Type B pancreatic cell (in vitro differentiated cells): ENCODE measurements at places on chromosomes 3 and 15.

DNA sequence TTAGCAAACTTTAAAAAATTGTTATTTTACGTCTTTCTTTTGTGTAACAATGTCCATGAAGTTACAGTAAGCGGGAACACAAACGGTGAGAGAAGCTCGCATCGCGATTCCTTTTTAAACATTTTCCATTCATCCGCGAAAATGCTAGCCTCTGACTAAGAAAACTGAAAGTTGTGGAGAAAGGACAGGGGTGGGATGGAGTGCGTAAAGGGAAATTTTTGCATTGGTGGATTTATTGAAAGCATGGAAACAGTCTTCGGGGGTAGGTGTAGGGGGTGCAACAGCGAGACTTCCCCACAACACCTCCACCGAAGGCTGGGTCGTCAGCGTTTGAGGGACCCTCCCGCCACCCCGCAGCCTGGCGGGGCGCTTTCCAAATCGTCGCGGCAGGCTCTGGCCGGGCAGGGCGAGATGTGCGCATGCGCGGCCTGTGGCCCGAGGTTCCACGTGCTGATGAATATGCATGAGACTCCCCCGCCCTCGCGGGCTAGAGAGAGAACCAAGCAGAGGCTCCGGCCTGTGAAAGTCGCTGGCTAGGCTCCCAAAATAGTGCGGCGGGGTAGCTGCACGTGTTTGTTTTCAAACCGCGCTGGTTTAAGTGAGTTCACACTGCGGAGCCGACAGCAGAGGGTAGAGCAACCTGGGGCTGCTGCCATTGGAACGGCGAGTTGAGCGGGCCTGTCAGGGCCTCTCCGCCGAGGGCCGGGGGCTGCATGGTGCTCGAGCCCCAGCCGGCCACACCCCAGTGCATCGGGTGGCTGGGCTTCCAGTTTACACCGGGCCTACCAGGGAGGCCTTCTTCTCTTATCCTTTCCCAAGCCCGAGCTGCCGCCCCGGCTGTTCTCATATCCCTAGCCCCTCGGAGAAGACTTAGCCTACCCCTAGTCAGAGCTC lies 9.9 kb downstream of the ZIC1 start:
- peak; percentile 90 for DNase-seq

- DNase-seq: no peak
These were observed 64.6 kb downstream of the CYP11A1 start for GRCh38 chr15:74302821-74303359.

DNA sequence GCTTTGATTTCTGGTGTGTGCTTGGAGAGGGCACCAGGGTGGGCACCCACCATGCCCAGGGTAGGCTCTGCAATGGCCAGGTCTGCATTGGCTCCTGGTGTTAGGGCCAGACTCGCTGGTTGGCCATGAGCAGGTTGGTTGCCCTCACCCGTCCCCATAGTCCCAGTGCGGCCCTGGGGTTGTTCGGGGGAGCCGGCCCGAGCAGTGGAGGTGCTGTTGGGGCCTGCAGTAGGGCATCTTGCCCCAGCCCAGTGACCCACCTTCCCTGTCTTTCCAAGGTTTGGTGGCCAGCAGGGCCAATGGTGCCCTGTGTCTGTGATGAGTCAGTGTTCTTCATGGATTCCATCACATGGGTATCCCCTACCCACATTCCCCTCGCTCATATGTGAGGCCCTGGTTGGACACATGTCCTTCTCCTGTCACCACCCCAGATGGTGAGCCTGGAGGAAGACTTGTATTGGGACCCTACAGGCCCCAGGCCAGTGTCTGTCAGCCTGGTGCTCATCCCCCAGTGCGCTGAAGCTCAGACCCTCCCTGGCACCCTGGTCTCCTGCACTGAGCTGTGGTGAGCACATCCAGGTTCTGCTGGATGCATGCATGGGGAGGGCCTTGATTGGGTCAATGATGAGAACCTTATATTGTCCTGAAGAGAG lies 190.1 kb downstream of the UBE3A start:
- peak; percentile 58 for DNase-seq

GRCh38 chr3:105656651-105657504 lies 211.9 kb downstream of the CBLB start:
- DNase-seq: no peak

- no peak for DNase-seq
These were observed 36.2 kb downstream of the LEKR1 start for GRCh38 chr3:156862338-156862737.

DNA sequence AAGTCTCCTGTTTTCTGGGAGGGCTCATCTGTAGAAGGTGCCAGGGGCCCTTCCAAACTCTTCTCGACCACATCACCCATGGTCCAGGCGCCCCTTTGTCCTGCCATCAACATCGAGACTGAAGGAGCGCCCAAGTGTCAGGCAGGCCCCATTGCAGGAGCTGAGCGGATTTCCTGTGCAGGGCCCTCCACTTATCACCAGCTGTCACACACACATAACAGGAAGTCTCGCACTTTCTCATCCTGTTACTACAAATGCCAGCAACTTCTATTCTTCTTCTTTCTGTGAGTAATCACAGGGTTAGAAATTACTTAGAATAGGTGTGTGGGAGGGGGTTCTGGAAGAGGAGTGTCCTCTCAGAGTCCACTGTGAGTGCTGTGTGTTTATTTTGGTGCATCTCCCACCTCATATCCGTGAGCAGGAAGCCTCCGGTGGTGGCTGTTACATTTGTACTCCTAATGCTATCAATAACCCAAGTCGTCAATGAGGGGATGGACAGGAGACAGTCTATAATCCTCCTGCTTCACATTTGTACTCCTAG lies at the start of gene KLHL6:
Gene KLHL6, minus strand, starts transcription at position 166 of the 541 bp plus-strand sequence. Its CDS starts 53 bp downstream, at position 113.
- DNase-seq: no peak

DNA sequence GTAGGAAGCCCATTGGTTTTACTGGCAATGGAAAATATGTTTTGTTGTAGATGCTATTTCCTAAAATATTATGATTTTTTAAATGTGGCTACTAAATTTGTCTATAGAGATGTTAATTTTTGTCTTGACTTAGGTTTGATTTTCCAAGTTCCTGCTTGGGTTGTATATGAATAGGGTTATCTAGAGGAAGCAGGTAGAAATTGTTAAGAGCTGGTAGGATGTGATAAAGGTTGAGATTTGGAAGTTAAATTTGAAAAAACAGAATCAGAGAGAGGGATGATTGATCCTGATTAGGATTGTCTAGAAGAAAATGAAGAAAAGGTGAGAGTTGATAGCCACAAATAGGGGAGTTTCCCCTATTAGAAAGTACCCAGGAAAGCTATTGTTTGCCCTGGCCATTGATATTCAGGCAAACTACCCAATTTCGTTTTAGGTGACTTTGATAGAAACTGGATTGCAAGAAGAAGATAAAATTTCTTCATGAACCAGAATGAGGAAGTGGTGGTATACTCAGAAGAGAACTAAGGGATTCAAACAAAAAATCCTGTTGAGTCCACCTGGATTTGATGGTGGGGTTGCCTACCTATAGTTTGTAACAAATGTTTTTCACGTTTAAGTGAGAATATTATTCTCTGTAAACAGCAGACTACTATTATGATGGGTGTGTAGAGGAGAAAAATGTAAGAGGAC lies 91.2 kb upstream of the PHLDB2 start:
- DNase-seq: no peak

DNA sequence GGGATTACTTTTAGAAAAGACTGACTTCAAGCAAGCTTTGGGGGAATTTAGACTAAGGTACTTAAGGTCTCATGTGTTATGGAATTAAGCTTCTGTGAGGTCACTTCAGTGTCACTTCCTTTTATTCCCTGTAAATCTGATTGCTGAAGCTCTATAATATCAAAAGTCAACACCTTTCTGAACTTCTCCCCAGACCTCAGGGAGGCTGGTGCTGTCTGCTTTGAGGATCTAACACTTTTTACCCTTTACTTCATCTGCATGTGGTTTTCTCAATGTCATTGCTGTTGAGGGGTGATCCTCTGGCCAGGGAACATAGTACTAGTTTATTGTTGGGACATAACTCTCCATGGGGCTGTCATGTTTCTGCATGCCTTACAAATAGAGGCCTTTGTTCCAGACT lies 41.8 kb upstream of the RASGRF1 start:
- DNase-seq: no peak

- no peak for DNase-seq
These were observed 290.0 kb downstream of the TLE3 start for GRCh38 chr15:69807721-69808120.

DNA sequence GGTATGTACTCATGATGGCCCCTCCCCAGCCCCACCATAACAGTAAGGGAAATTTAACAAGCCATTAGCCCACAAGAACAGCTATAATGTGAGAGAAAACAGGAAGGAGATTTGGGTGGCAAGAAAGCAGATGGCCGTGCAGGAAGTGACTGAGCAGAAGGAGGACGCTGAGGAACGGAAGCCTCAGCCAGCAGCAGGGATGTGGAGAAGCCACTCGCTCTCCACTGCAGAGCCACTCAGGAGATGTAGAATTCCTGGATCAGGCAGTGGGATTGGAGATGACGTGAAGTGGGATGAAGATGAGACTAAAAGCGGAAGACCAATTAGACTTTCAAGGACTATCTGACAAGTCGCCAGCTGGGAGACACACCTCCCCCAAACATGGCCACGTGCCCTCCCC lies 31.2 kb downstream of the PRR23E start:
- DNase-seq: no peak

DNA sequence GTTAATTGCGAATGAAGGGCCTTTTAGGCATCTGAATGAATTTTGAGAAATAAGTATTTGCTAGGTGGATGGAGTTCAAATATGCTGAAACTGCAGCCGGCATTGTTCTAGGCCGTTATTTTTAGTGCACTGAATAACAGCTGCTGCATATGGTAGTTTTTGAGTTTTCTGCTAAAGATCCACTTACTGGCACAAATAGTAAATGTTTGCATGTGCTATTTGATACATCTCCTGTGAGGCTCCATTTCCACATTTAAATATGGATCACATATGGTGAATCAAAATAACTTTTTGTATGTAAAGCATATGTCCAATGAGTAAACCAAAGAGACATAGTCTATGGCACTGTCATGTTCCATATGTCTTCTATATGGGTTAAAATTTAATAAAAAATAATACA lies 56.7 kb upstream of the CNTN4 start:
- DNase-seq: no peak

- no peak for DNase-seq
These were observed 69.6 kb upstream of the MYZAP start for GRCh38 chr15:57522148-57522547.

DNA sequence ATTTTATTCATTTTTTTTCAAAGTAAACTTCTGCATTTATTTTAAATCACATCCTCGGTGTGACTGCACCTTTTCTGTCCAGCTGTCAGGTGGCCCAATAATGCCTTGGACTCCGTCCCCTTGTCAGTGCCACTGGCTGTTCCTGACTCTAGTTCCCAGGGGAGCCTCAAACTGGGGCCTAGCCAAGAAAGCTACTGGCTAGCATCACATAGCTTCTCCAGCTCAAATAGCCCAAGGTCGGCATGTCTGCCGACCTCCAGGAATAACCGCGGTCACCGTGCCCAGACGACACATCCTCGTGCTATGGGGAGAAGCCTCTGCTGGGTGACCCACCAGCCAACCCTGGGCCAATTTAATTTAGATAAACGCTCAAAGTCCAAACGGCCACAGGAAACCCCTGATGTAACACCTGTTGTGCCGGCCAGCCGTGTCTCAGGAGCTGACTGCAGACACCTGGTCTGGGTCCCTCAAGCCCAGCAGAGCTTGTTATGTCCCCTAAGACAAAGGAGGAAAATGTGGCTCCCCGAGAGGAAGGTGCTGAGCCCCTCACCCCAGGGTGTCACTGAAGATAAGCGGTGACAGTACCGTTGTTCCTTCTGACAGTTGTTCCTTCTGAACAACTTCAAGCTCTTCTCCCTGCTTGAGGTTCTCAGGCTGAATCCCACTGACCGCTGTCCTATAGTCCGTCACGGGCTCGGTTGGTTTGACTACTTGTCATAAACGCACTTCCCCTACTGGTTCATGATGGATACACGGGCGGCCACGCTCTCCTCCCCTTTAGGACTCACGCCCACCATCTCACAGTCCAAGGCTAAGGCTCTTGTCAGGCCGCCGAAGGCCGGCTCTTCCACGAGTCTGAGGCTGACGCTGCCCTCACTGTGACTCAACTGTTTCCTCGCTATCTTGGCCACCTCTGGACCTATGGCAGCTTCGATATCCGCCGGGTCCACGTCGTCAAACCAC lies 126.2 kb downstream of the KLF13 start:
- no peak for DNase-seq

DNA sequence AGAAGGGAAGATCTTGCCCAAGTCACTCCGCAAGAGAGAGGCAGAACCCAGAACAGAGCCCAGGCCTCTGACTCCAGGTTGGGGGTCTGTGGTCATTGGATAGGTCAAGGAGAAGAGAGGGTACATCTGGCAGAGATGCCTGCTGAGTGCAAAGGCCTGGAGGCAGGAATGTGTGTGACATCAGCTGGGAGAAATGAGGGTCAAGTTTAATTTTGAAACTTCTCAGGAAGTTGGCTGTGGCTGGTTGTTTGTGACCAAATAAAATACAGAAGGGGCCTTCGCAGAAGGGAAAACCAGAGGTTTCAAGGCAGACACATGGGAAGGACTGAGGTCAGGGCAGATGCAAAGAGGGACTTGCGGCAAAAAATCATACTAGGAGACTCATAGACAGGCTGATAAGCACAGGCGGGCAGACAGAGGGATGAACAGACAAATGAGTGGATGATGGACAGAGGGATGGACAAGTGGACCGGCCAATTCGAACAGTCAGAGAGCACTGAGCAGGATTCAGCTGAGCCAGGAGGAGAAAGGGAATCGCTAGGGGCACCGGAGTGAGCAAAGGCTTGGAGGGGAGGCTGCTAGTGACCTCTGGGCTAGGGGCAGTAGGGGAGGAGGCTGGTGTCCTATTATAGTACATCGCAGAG lies 28.8 kb upstream of the CACNA2D2 start:
- DNase-seq: no peak

GRCh38 chr15:73737535-73737934 lies 15.6 kb downstream of the INSYN1 start:
- DNase-seq: no peak

DNA sequence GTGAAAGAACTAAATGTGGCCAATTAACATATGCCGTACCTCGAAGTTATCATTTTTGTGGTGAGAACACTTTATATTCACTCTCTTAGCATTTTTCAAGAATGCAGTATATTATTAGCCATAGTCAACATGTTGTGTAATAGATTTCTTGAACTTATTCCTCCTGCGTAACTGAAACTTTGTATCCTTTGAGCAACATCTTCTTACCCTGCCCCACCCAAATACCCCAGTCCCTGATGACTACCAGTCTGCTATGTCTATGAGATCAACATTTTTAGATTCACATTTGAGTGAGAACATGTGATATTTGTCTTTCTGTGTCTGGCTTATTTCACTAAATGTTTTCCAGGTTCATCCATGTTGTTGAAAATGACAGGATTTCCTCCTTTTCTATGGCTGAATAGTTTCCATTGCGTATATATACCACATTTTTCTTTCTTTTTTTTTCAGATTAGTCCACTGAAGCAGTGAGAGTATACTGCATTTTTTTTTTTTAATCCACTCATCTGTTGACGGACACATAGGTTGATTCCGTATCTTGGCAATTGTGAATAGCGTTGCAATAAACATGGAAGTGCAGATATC lies 12.7 kb upstream of the KBTBD8 start:
- DNase-seq: no peak
